ENCODE measurements at places on chromosomes 3 and 15. TPM values are rescaled to one million over a fixed set of nuclear protein-coding genes. Genes with fewer than 3 reads are reported as not detected.

- H3K4me3 ChIP-seq: no peak overlapping the region
- no peaks in the 10 kb centered on the region for H3K4me1 ChIP-seq
- H3K27ac ChIP-seq: no peak overlapping the region
- no peaks in the 10 kb centered on the region for H3K36me3 ChIP-seq
- H3K27me3 ChIP-seq: no peaks in the 10 kb centered on the region
Measured at GRCh38 chr3:80351201-80351600, 583.4 kb upstream of the ROBO1 start.

DNA sequence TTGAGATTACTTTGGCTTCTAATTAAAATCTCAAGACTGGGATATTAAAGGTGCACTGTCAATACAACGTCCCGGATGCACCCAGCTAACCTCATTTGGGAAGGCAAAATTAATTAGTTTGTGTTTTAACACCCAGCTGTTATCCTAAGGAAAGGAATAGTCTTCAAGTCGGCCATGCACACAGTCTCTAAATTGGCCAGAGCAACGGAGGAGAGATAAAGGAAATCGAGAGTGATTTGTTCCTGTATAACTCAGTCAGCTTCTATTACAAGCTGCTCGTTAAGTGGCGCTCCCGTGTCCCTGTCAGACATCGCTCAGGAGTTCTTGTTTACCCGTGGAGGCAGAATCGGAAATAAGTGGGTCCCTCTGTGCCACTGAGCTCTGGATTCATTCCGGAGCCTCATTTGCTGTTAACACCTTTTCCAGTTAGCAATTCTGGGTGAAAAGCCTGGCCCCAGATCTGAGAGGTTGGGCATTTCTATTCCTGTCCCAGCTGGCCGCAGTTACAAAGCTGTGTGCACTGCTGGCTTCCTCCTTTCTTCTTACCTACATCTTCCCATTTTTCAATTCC is 63.9 kb downstream of the ST8SIA2 start:
- H3K36me3 ChIP-seq: no peaks in the 10 kb centered on the region
- no peak for DNase-seq
- no peaks in the 10 kb centered on the region for H3K27me3 ChIP-seq
- peaks cover 4% of the 10 kb centered on the region for H3K4me1 ChIP-seq
- H3K27ac ChIP-seq: no peak overlapping the region

DNA sequence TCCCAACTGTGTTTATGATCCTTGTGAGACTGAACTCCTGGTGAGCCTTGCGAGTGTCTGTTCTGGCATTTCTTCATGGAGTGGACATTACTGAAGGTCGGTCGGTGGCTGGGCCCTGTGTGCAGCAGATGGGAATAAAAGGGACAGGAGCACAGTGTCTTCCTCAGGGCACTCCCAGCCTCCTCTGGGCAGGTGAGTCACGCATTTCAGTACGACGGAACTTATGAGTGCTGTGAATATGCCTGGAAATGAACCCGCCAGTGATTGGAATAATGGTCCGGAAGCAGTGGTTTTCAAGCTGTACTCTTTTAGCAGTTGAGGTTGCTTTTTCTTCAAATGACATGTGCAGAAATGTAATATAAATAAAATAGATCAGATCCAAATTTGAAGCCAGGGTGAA is 55.1 kb downstream of the LARS2 start:
- peaks cover 4% of the 10 kb centered on the region for H3K36me3 ChIP-seq
- H3K4me3 ChIP-seq: no peak overlapping the region
- no peaks in the 10 kb centered on the region for H3K27me3 ChIP-seq
- H3K4me1 ChIP-seq: no peaks in the 10 kb centered on the region

DNA sequence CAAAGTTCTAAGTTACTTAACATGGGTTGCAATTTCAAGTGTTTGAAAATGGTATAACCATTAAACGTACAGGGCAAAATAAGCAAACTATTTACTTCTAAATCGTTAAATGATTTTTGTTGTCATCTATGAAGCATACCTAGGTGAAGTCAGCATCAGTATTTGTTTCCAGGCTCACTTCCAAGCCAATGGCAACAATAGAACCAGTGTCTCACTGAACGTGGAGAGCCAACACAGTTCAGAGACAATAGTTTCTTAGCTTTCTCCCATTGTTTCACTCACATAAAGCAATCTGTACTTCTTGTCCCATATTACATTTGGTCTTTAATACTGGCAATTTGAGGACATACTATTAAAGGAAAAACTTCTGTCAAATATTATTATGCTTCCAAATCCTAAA is 397.2 kb downstream of the MECOM start:
- no peak overlapping the region for H3K27ac ChIP-seq
- DNase-seq: no peak

- no peaks in the 10 kb centered on the region for H3K4me1 ChIP-seq
- no peaks in the 10 kb centered on the region for H3K36me3 ChIP-seq
- peak; percentile 2 for DNase-seq
- no peak overlapping the region for H3K27ac ChIP-seq
- no peak overlapping the region for H3K4me3 ChIP-seq
Measured at GRCh38 chr3:76505202-76505845, 534.6 kb upstream of the ROBO2 start.

GRCh38 chr3:52126036-52126435 is 28.2 kb downstream of the POC1A start:
- peaks cover 3% of the 10 kb centered on the region for H3K36me3 ChIP-seq
- H3K4me3 ChIP-seq: no peak overlapping the region
- H3K27ac ChIP-seq: no peak overlapping the region
- H3K27me3 ChIP-seq: no peaks in the 10 kb centered on the region
- peaks cover 16% of the 10 kb centered on the region for H3K4me1 ChIP-seq

- H3K4me1 ChIP-seq: no peaks in the 10 kb centered on the region
- H3K27ac ChIP-seq: no peak overlapping the region
- H3K4me3 ChIP-seq: no peak overlapping the region
- DNase-seq: no peak
- peaks cover 5% of the 10 kb centered on the region for H3K27me3 ChIP-seq
Measured at GRCh38 chr3:37504583-37505357, 330.4 kb upstream of the LRRFIP2 start.

DNA sequence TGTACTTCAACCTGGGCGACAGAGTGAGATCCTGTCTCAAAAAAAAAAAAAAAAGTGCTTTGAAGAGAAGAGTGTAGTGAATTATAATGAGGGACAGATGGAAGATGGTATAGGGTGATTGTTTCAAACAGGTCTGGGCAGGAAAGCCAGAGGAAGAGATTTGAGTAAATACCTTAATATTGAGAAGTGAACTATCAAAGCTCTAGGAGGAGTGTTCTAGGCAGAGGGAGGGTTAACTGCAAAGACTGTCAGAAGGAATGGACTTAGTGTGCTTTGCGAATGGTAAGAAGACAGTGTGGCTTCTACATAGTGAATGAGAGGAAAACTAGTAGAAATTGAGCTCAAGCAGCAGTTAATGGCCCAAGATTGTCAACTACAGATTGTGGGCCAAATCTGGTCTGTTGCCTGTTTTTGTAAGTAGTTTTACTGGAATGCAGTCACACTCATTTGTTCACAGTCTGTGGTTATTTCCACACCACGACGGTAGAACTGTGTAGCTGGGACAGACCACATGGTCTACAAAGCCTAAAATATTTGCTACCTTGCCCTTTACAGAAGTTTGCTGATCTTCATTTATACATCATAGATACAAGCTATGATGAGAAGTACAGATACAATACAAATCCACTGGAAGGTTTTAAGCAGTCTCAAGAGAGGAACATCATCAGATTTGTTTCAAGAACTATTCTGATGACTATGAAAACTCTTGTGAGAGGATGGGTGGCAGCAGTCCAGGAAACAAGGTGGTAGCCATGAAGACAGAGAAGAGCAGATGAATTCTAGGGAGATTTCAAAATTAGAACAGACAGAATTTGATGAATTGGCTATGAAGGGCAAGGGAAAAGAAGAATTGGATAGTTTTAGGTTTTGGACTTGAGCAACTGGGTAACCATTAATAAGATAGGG is 16.5 kb upstream of the USP50 start:
- peaks cover 2% of the 10 kb centered on the region for H3K36me3 ChIP-seq
- DNase-seq: peak; percentile 59
- no peak overlapping the region for H3K27ac ChIP-seq
- no peak overlapping the region for H3K4me3 ChIP-seq

GRCh38 chr3:193964517-193964880 is 171.4 kb upstream of the HES1 start:
- no peak overlapping the region for H3K4me3 ChIP-seq
- no peaks in the 10 kb centered on the region for H3K36me3 ChIP-seq

GRCh38 chr15:93861956-93862741 is 369.2 kb upstream of the MCTP2 start:
- no peak overlapping the region for H3K4me3 ChIP-seq
- DNase-seq: no peak
- no peaks in the 10 kb centered on the region for H3K27me3 ChIP-seq
- H3K4me1 ChIP-seq: no peaks in the 10 kb centered on the region
- H3K27ac ChIP-seq: no peak overlapping the region

DNA sequence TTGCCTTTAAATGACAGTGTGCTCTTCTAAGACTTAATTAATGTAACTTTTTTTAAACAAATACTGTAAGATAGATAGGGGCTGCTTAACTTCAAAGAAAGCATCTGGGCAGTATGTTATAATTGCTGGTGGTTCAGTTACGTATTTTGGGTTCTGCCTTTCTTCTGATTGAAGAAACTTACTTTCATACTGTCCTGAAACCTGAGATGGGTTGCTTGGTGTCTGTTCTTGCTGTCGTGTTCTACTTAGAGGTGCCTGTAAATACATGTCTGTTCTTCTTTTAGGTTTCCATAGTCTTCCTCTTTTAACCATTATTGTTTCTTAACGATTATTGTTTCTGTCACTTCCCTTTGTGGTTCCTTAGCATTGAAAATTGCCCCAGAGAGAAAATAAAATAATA is 297.7 kb upstream of the CHRM5 start:
- H3K27ac ChIP-seq: no peak overlapping the region
- no peaks in the 10 kb centered on the region for H3K36me3 ChIP-seq
- H3K4me1 ChIP-seq: no peaks in the 10 kb centered on the region
- H3K4me3 ChIP-seq: no peak overlapping the region
- DNase-seq: no peak

DNA sequence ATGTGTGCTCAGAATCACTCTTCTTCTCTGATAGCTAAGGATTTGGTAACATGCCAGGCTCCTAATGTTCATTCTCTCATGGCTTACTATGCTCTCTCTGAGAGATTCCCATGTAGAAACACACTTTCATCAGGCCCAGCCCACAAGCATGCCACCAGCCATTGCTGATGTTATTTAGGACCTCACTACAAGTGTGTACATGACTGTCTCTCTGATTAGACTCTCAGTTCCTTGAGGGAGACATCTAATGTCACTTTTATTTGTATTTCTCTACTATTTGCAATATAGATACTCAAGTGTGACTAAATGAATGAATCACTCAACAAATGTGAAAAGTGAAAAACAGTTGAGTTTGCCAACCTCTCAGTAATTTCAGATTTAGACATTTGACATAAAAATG is 84.3 kb upstream of the ARL6 start:
- H3K27me3 ChIP-seq: no peaks in the 10 kb centered on the region
- H3K4me3 ChIP-seq: no peak overlapping the region
- no peaks in the 10 kb centered on the region for H3K36me3 ChIP-seq
- H3K27ac ChIP-seq: no peak overlapping the region

DNA sequence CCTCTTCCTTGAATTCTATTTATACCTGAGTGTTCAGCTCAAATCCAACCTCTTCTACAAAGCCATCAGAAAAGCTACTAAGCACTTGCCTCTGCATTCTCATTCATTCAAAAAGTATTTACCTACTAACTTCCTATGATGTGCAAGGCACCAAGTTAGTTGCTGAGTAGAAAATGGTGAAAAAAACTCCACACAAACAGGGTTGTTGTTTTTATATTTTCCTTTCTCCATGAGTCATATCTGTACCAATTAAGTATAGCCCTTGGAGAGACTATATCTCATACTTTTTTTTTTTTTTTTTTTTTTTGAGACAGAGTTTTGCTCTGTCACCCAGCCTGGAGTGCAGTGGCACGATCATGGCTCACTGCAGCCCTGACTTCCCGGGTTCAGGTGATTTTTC is 67.7 kb downstream of the IGF2BP2 start:
- no peaks in the 10 kb centered on the region for H3K36me3 ChIP-seq
- H3K4me1 ChIP-seq: peaks cover 9% of the 10 kb centered on the region
- no peak for DNase-seq

DNA sequence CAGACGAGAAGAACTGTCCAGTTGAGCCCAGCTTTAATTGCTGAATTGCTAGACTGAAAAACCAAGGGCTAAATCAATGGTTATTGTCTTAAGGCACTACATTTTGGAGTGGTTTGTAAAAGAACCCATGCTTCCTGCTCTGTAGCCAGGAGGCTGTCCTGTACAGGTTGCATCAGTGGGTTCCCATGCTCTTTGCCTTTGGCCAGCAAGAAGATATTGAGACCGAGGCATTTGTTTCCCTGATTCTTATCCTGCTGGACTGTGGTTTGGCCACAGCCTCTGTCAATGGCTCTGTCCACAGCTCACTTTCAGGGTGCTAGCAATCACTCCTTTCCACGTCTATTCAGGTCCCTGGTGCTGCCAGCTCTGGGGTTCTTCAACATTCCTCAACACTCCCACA is 89.6 kb downstream of the FAM43A start:
- H3K4me1 ChIP-seq: peaks cover 16% of the 10 kb centered on the region
- H3K36me3 ChIP-seq: no peaks in the 10 kb centered on the region
- peaks cover 25% of the 10 kb centered on the region for H3K27me3 ChIP-seq

DNA sequence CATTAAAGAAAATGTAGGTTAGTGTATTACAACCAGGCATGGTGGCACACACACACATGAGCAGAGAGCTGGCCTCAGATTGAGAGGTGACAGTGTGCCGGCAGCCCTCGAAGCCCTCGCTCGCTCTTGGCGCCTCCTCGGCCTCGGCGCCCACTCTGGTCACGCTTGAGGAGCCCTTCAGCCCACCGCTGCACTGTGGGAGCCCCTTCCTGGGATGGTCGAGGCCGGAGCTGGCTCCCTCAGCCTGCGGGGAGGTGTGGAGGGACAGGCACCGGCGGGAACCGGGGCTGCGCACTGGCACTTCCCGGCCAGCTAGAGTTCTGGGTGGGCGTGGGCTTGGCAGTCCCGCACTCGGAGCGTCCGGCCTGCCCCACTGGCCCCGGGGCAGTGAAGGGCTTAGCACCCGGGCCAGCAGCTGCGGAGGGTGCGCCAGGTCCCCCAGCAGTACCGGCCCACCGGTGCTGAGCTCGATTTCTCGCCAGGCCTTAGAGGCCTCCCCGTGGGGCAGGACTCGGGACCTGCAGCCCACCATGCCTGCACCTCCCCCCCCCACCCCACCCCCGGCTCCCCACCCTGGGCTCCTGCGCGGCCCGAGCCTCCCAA is 80.4 kb upstream of the TMEM158 start:
- H3K27ac ChIP-seq: no peak overlapping the region
- no peaks in the 10 kb centered on the region for H3K4me1 ChIP-seq
- DNase-seq: no peak
- H3K27me3 ChIP-seq: peaks cover 7% of the 10 kb centered on the region
- no peaks in the 10 kb centered on the region for H3K36me3 ChIP-seq

DNA sequence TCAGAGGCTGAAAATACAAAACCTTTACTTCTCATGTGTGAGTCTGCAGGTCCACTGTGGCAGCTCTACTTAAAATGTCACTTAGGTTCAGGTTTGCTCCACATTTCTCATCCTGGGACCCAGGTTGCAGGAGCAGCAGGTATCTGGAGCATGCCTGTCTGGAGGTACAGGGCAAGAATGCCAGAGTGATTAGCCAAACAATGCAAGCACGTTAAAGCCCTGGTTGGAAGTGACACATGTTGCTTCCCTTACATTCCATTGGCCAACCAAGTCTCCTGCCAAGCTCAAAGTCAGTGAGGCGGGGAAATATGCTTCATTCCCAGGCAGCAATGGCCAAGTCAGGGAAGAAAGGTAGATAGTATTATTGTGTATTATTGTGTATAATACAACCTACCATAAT is 76.8 kb upstream of the ARL6 start:
- H3K4me1 ChIP-seq: no peaks in the 10 kb centered on the region
- DNase-seq: no peak
- no peak overlapping the region for H3K4me3 ChIP-seq
- no peak overlapping the region for H3K27ac ChIP-seq

OSBPL10 gene
- total RNA-seq: 51.3 TPM

NSMCE3 gene
- total RNA-seq: 8.3 TPM

CXCR6 gene
- not detected for total RNA-seq

SKOR1 gene
- not detected for total RNA-seq

GPR160 gene
- total RNA-seq: 1.4 TPM

ZBED2 gene
- 1.0 TPM for total RNA-seq

CCR8 gene
- total RNA-seq: not detected

Measured in astrocyte (in vitro differentiated cells and primary cell).